SIG-M5 (cell line): ENCODE measurements at places on chromosomes 11 and 22.

GRCh38 chr11:47437218-47437745 lies 11.0 kb upstream of the PSMC3 start:
- no peak for DNase-seq

DNA sequence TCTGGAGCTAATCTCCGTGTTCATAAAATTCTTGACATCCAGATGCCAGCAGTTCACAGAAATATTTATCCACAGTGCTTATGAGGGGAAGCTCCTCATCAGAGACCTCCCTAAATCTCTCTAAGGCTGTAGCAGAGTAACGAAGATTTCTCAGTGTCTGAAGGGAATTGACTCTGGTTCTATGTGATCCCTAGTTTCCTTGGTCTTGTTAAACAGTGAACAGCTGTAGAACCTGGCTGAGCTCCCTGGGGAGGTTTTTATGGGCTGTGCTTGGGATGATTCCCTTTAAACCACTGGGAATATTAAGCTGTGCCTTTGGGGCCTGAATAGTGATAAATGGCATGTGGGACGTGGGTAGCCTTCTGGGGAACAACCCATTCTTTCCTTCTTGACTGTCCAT lies 43.7 kb upstream of the ARHGAP20 start:
- no peak for DNase-seq

DNA sequence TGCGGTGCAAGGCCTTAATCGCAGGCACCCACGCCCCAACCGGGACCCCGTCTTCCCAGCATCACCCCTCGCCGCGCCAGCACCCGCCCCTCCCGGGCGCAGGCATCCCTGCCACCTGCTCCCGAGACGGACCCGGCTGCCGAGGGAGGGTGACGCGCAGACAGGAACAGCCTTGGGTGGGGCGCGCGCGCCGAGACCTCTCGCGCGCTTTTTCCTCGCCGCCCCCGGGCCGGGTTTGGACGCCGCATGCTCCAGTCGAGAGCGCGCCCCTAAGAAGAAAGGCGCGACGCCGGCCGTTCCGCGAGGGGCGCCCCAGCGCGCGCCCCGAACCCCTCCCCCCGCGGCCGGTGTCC lies 504 bp downstream of the CFL1 start:
- no peak for DNase-seq

DNA sequence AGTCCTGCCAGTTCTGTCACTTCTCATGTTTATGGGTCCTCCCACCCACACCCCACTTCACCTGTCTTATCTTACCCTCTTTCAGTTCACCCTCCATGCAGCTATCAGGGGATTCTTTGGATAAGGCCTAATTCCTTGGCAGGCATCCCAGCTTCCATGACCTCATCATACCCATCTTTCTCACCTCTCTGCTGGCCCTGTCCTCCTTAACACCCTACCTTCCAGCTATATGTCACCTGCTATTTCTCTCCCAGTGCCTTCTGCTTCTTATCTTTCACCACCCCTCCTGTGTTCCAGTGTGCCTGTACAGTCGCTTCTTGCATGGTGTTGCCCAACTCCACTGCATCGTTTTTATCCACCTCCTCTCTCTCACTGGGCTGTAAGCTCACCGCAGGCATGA lies 28.3 kb downstream of the SNU13 start:
- no peak for DNase-seq

GRCh38 chr11:93603225-93604007 lies 58.1 kb upstream of the CEP295 start:
- no peak for DNase-seq

- no peak for DNase-seq
Measured at GRCh38 chr11:115214644-115215234, 289.5 kb downstream of the CADM1 start.

DNA sequence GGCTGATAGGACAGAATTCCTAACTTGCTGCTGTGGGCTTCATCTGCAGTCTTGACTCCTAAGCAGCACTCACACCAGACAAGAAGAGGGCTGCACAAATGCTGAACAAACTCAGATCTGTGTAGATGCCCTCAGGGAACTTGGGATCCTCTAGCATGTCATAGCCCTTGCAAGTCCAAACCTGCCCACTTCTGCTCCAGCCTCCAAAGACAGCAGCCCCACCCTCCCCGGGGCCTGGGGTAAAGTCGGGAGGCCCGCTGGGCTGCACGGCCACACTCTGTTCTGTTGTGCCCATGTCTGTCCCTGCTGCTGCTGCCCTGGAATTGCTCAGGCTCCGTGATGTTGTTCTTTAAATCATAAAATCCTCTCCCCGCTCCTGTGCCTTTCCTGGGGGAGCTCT lies 28.3 kb downstream of the DRD2 start:
- DNase-seq, result no peak

- DNase-seq, result no peak
Measured at GRCh38 chr22:30636226-30637077, 871 bp downstream of the SLC35E4 start.

DNA sequence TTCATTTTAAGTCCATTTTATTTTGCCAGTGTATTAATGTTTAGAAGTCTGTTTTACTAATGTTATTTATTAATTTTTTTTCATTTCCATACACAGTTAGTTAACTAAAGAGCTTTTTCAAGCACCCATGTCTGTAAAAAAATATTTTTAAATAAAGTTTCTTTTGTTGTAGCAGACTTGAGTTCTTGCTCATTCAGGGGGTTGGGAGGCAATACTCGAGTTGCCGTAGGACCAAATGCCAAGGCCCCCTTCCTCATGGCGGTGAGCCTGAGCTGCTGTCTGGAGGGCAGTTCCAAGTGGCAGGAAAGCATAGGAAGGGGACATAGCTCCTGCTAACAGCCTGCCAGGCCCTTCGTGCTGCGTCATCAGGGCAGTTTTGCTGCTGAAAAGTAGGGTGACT lies 9.0 kb downstream of the MCAM start:
- DNase-seq, result no peak

DNA sequence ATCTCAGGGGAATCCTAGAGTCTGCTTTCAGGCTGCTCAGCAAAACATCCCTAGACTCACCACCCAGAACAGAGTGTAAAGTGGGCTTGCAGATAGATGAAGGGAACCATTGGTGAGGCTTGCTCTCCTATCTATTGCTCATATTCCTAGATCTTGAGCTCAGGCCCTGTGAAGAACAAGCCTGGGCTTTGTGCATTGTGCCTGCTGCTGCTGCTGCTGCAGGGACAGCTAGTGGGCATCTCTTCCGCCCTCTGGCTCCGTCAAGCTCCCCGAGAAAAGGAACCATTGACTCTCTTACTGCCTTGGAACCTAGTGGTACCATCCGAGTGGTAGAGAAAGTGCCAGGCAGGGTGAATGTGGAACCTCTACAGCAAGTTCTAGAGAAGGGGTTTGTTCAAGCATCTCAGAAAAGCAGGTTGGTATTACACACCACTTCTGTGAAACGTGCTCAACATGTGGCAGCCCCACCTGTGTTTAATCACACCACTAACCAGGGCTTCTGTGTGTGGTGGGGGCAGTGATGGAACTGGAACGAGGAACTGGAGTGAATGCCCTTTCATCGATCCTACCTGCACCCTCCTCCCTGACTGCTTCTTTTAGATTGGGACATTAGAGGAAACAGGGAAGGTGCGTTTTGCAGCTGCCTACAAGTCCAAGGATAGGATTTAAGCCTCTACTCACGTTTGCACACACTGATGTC lies 4.4 kb downstream of the BACE1-AS start:
- no peak for DNase-seq
